Skin of body (tissue), 3 donors: ENCODE measurements at places on chromosomes 2 and 18. TPM values are rescaled to one million over a fixed set of nuclear protein-coding genes. Genes with fewer than 3 reads are reported as not detected.

DNA sequence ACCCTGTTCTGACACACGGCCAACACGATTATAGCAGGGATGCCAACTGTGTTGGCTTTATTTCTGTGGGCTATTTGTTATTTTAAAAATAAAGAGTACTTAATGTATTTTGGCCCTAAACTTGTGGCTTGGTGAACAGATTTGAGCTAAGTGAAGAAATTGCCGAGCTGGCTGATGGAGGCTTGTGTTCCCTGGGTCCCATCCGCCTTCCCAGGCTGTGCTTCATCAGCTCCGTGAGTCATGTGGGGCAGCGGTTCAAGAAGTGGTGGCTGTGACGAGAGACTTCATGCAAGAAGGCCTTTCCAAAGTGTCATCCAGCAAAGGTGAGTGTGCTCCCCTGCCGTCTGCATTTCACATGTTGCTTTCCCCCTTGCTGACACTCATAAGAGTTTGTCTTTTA, 73.6 kb upstream of the NCK2 start:
- DNase-seq = no peak

Gene MRPL53
- 17.8 TPM for total RNA-seq

Gene SLC9A2
- 6.8 TPM for total RNA-seq

DNA sequence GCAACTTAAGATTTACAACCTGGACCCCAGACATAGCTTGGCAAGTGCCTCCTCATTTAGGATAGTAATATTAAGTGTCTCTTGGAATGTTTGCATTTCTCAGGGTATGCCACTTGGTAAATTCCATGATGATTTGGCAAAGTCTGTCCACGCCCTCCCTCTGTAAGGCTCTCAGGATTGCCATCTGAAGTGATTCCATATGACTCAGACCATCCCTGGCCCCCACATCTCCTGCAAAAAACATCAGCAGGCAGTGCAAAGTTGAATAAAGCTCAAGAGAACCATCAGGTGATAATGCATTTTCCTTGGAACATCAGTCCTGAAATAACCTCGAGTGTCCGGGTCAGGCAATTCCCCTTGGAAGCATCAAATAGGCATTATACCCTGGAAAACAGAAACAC, 27.1 kb upstream of the PIEZO2 start:
- no peak for DNase-seq

Gene MREG
- 8.1 TPM for total RNA-seq

DNA sequence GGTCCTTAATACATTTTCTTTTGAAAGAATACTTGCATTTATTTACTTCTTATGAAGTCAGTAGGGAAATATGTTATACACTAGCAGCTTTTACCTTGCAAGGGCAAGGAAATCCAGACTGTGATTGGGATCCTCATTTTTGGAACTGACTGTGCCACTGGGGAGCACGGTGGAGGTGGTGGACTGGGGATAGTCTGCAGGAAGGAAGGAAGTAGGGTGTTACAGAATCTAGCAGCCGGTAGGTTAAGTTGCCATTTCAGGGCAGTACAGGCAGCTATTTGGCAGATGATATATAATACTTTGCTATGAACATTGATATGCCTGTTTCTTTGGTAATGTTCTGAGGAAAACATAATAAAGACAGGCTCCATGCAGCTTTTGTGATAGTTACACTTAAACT, 238.3 kb downstream of the PHLPP1 start:
- DNase-seq = no peak

GRCh38 chr2:167980439-167980838, 267.0 kb downstream of the STK39 start:
- no peak for DNase-seq

DNA sequence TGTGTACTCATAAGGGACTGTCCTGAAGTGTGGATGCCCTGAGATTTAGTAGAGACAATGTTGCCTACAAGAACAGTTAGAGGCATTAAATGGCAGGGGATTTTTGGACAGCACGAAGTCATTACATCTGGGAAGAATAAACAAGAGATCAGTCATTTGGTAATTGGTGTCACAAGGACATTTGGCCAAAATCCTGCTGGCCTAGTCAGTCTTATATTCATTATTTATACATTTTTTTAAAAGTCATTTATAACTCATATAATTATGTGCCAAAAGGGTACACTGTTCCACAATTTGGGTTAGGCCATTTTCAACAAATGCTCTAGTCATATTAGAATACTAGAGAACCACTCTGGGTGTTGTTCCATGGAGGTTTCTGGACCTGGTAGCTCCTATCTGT, 104.7 kb downstream of the LRATD1 start:
- DNase-seq = no peak

- no peak for DNase-seq
Measured at GRCh38 chr18:64233851-64234250, 85.0 kb upstream of the LINC00305 start.

Gene MYCN
- total RNA-seq = 15.6 TPM

Gene AQP4
- total RNA-seq = 1.5 TPM

- peak; percentile 74 for DNase-seq
Measured at GRCh38 chr2:120312860-120313694, 32.9 kb upstream of the INHBB start.

Gene UGT1A8
- total RNA-seq = not detected

Gene GAREM2
- total RNA-seq = 2.5 TPM

Gene AQP12A
- total RNA-seq = not detected

DNA sequence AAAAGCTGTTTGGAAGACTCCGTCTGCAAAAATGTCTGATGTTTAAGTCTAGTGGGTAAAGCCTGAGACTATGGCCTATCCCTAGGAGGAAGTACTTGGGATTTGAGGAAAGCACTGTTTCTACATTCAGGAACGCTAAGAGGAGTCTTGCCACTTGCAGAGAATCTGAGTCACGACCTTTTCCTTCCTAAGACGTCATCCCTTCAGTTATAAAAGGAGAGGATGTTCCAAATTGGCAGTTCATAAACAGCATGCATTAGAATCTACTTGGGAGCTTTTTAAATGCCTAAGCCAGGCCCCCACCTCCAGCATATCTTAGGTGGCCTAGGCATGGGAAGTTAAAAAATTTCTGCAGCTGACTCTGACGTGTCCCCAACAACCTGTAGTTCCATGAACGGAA, 125.9 kb downstream of the TTC32 start:
- no peak for DNase-seq

- DNase-seq = no peak
Measured at GRCh38 chr18:27483276-27483675, 298.2 kb upstream of the CHST9 start.

DNA sequence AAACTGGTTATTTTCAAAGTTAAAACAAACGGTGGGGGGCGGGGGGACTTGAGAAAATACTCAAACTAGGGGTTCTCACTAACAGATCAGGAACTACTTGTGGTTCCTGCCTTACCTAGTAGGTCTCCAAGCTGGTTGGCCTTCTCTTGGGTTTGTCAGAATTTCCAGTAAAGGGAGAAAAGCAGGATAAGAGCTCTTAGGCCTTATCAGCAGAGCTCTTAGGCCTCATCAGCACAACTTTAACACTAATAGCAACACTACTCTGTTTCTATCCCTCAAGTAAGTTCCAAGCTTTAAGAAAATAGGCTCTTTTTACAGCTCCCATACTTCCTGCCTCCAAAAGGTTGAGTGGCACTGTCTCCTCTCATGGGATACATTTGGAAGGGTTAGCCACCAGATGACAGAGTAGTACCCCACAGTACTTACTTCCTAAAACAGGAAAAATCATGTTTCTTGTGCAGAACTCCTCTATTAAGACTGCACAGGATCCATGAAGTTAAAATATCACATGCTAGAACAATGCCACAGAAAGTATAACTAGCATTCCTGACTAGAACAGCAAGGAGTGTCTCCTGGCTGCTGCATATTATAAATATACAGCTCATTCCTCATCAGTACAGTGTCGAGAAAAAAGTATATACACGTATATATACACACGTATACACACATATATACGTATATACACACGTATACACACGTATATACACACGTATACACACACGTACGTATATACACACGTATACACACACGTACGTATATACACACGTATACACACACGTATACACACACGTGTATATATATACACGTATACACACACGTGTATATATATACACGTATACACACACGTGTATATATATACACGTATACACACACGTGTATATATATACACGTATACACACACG, 6.1 kb downstream of the FBXO11 start:
- no peak for DNase-seq

Gene SCRN3
- total RNA-seq = 18.2 TPM

DNA sequence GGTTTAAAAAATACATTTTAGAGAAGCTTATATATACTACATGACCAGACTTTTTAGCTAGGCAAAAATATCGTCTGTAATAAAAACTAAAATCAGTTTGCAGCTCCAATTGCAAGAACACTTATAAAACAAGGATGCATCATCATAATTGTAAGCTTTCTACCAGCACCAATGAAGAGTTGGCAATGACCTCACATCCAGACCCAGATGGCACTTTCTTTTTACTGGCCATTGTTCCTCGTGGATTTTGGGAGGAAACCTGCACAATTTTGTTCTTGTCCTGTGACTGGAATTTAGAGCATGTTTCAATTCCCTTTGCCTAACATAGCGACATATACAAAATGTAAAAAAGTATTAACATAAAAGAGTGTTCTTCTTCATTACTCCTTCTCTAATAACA, 174.3 kb downstream of the ZNF521 start:
- no peak for DNase-seq

GRCh38 chr18:40437517-40437916, 1517.5 kb upstream of the PIK3C3 start:
- no peak for DNase-seq

Gene OTX1
- total RNA-seq = 1.1 TPM

Gene SPHKAP
- total RNA-seq = 2.3 TPM

Gene GALNT3
- total RNA-seq = 20.3 TPM

DNA sequence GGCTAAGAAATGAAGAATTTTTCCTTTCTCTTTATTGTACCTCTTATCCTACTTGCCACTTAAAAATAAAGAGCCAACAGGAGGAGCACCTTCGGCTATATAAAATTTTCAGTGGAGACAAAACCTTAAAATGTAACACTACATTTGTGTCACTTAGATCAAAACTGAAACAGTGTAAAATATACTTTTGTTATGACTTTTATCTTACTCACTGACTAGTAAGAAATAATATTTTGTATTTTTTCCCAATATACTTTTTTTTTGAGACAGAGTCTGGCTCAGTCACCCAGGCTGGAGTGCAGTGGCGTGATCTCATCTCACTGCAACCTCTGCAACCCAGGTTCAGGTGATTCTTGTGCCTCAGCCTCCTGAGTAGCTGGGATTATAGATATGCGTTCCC, 28.3 kb downstream of the KCNJ13 start:
- no peak for DNase-seq

DNA sequence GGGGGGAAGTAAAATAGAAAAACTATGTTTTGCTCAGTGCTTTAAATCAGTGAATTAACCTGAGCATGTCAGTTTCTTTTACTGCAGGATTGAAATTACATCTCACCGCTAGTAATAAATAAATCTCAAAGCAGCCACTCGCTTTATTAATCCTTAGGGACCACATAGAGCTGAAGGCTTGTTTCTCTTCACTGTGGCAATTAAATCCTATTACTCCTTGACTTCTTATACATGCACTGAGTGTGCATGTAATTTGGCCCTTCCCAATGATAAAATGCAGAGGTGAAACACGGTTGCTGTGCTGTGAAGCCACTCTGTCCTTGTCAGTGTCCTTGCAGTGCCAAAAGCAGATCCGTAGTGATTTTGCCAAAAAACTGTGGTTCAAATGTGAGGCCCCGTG, 77.1 kb upstream of the RBM44 start:
- no peak for DNase-seq

DNA sequence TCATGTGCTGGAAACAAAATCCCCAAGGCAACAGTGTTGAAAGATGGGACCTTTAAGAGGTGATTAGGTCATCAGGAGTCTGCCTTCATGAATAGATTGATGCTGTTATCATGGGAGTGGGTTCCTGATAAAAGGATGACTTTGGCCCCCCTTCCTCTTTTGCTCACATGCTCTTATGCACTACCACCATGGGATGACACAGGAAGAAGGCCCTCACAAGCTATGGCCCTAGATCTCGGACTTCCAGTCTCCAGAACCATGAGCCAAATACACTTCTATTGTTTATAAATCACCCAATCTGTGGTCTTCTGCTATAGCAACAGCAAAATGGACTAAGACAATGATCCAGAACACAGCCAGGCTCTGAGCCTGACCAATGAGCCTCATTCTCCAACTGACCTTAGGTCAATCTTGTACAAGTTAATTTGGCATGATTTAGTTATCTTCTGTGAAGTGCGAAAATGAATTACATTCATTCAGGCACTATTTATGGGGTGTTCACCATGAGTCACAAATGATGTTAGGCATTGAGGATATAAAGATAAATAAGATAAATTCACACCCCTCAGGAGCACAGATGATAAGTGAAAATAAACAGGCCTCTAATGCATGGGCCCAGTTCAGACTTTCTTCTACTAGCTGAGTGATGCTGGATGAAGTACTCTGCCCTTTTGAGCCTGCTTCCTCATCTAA, 37.7 kb upstream of the NT5C1B start:
- no peak for DNase-seq

DNA sequence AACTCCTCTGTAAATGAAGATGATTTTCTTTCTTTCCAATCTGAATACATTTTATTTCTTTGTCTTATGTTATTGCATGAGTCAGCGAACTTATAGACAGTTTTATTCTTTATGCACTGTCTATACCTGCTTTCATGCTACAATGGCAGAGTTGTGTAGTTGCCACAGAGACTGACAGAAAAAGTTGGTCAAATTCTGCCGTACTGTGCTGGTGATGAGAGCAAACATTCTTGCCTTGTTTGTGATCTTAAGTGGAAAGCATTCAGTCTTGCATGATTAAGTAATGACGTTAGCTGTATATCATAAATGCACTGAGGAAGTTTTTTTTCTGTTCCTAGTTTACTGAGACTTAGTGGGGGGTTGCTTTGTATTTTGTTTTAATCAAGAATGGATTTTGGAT, 32.9 kb downstream of the ZC3H15 start:
- DNase-seq = peak; percentile 77

GRCh38 chr2:190670182-190670946, 21.5 kb downstream of the NAB1 start:
- no peak for DNase-seq

GRCh38 chr2:143553261-143553660, 424.0 kb downstream of the ARHGAP15 start:
- no peak for DNase-seq

Gene CDKL4
- 2.3 TPM for total RNA-seq

Gene CAPN13
- total RNA-seq = 0.30 TPM

DNA sequence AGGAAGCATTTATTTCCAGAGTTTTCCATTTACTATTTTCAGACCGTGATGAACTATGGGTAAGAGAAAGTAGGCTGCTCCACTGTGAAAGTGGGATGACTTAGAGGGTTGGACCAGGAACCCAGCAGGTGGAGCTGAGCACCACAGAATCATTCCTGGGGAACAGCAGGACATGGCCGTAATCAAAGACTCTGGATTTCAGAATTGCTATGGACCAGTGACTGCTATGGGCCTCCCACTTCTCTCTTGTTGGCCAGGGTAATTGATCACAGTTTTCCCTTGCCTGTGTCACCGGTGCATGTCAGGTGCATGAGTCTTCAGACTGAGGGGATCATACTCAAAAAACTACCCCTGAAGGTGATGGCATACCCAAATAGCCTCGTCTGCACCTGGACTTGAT, 90.6 kb upstream of the GPC1 start:
- DNase-seq = no peak

GRCh38 chr2:12303181-12304030, 413.3 kb upstream of the TRIB2 start:
- no peak for DNase-seq

GRCh38 chr2:26785431-26786206, at the start of gene CENPA:
Gene CENPA, plus strand, starts transcription at chr2:26786056. Its CDS starts 141 bp downstream, at chr2:26786197.
- peak; percentile 99 for DNase-seq
